ENCODE measurements at places on chromosomes 12 and 14. TPM values are rescaled to one million over a fixed set of nuclear protein-coding genes. Genes with fewer than 3 reads are reported as not detected.

CFAP54 gene
- 1.1 TPM for total RNA-seq

TSHR gene
- total RNA-seq = not detected

RAN gene
- 1,719 TPM for total RNA-seq

DNAI7 gene
- total RNA-seq = 0.13 TPM

KRT79 gene
- 0.10 TPM for total RNA-seq

WNT1 gene
- 0.09 TPM for total RNA-seq

KCNH3 gene
- total RNA-seq = 2.2 TPM

SSPN gene
- 0.37 TPM for total RNA-seq

GYS2 gene
- total RNA-seq = not detected

Measured in A549 treated with AZD2906 at 1 μM for 4 hours (cell line).